Activated T-cell treated with anti-CD3 and anti-CD28 coated beads for 48 hours (primary cell): ENCODE measurements at places on chromosomes 16 and 17.

DNA sequence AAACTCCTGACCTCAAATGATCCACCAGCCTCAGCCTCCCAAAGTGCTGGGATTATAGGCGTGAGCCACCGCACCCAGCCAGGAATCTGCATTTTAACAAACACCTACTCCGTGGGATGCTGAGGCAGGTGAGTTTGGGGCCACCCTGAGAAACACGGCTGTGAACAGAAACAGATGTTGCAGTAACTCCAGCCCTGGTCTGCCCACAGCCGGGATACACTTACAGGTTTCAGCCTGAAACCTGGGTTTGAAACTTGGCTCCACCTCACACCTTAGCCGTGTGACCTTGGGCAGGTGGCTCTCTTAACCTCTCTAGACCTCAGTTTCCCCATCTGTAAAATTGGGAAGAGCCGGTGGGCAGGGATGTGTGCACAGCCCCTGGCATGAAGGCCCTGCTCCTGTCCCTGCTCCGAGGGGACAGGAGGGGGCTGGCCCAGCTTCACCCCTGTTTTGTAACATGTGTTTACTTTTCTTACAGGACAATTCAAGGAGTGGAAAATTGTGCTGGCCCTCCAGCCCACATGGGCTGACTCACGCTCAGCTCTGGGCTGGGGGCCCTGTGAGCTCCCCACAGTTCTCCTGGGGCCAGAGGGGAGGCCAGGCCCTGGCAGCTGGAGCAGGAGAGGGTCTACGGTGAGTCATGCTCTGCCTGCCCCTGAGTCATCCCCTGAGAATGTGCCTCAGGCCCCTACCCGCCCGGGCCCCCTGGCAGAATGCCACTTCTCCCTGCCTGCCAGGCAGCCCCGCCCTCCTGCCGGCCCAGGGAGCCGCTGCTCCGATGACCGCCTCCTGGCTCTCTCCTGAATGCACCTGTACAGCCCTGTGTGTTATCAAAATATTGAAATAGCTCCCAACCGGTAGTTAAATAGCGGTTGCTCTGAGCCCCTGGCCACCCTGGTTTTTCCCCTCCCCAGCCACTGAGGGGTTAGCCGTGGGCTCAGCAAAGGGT lies 7.7 kb upstream of the PPL start:
- DNase-seq: no peak

DNA sequence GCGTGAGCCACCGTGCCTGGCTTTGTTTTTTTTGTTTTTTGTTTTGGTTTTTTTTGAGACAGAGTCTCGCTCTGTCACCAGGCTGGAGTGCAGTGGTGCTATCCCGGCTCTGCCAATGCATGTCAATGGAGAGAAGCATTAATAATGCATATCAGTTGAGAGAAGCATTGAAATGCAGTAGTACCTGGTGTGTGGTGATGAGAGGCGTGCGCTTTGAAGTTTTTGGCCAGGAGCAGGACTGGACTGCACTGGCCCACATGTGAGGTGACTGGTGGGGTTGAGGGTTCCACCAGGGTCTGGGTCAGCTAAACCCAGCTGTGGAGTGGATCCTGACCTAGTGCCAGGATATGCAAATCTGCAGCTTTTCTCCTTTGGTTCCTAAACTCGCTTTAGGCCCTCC lies 5.4 kb downstream of the SP2 start:
- DNase-seq: no peak

DNA sequence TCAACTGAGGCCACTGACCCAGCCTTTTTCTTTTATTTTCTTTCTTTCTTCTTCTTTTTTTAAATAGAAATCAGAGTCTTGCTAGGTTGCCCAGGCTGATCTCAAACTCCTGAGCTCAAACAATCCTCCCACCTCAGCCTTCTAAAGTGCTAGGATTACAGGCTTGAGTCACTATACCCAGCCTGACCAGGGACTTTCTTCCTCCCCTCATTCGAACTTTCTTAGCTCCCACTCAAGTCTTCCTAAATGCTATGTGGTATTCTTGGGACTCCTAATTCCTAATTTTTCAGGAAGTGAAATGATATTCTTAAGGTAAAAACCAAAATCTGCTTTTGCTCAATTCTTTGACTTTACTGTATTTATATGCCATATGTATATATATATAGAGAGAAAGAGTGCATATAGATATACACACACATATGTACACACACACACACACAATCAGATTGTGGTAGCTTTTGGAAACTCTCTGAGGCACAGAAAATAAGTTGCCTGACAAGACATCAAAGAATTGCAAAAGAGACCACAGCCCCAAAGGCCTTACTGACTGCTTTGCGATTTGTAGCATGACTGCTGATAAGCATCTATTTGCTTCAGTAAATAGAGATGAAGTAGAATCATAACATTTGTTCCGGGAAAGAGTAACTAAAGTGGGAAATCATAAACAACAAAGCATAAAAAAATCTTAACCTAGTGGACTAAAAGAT lies 9.5 kb upstream of the AMZ2 start:
- DNase-seq: no peak

DNA sequence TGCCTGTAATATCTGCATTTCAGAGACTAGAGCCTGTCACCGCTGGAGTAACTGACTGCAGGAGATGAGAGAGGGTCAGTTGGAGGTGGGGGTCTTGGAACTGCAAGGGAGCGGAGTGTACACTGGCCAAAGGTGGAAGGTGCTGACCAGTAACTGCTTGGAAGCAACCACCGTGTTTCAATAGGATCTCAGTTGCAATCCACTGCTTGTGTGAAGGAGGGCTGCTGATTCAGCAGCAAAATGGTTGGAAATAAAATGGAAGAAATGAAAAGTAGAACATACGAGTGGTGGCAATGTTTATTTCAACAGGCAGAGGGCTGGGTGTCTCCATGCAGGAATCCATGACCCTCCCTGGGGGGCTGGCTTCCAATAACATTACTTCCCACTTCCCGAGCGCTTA lies 2.1 kb upstream of the JPH3 start:
- no peak for DNase-seq

DNA sequence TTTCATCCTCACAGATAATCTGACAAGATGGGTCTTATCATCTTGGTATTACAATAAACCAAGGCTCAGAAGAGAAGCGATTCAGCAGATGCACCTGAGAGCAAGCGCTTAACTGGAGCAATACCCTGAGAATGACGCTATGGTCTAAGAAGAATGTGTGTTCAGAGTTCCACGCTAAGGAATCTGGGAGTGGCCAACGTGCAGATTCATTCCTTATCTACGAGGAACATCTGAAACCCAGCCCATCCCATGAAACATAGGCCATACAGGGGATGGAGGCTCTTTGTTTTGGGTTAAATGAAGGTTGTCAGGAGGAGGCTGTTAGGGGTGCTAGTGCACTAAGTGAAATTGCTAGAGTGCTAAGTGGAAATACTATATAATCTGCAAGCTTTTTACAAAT lies 28.5 kb upstream of the KDM8 start:
- DNase-seq: no peak

- DNase-seq: no peak
These were observed 73.0 kb downstream of the PRKCB start for GRCh38 chr16:23908790-23909189.

GRCh38 chr17:81064678-81065475 lies 29.9 kb downstream of the BAIAP2 start:
- DNase-seq: no peak

DNA sequence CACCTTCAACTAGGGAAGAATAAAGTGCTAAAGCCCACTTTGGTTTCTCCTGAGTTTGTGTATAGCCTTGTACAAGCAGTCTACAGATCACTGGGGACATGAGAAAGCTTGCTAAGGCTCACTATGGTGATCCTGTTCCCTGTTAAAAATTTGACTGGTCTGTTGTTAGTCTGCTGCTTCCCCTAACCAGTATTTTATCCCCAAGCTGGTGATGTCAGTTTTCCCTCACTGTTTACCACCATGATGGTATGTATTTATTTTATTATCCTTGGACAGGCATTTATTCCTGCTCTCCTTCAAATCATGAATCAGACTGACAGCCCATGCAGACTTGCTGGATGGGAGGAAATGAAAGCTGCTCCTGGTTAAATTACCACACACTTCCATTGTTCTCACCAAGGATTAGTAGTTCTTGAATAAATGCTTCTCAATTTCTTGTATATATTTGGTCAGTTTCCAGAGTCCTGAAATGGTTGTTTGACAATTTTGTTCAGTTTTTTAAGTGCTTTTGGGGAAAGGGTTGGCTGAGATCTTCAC lies 99.6 kb downstream of the CA4 start:
- DNase-seq: no peak

DNA sequence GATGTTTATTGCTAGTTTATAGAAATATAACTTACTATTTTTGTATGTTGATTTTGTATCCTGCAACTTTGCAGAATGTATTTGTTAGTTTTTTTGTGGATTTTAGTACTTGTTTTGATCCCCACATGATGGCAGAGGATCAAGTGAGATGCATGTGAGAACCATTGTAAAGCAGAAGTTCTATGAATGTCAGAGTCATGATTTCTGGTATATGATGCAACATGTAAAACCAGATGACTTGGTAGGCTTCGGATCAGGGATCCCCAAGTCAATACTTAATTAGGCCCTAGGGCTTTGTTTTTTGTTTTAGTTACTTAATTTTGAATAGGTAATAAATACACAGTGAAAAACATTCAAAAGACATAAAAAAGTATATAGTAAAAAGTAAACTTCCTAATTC lies 45.8 kb downstream of the ESRP2 start:
- DNase-seq: no peak

DNA sequence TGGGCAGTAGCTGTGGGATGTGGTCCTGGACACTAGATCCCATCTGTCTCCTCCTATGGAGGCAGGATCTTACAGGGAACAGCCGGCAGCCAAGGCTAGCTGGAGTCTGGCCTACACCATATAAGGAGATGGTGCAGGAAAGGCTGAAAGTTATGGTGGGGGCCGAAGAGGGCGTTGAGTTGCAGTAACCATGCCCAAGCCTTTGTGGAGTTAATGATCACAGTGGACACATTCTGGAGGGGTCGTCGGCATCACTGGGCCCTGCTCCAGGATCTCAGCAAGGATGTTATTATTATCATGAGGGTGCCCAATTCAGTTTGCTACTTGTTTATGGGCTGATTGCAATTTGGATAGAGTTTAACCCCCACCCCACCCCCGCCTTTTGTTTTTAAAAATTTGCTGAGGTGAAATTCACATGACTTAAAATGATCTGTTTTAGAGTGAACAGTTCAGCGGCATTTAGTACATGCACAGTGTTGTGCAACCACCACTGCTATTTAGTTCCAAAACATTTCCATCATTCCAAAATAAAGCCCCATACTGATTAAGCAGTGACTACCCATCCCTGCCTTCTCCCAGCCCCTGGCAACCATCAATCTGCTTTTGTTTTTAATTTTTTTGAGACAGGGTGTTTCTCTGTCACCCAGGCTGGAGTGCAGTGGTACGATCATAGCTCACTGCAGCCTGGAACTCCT lies 184.3 kb upstream of the CACNG3 start:
- no peak for DNase-seq

GRCh38 chr17:3557768-3558583 lies at the start of gene TRPV3:
TSS of gene TRPV3 (minus strand) at chr17:3557812. CDS start at chr17:3554850, 2,962 bp downstream.
- DNase-seq: peak; percentile 52

- DNase-seq: no peak
These were observed 25.9 kb upstream of the KREMEN2 start for GRCh38 chr16:2938206-2938605.

GRCh38 chr17:7695586-7695985 lies 7.3 kb downstream of the WRAP53 start:
- DNase-seq: no peak

GRCh38 chr17:9576521-9577372 lies at the start of gene CFAP52:
TSS of gene CFAP52 (plus strand) at chr17:9576642. CDS start at chr17:9576696, 54 bp downstream.
- peak; percentile 72 for DNase-seq

GRCh38 chr16:3857189-3858043 lies 23.1 kb downstream of the CREBBP start:
- no peak for DNase-seq

DNA sequence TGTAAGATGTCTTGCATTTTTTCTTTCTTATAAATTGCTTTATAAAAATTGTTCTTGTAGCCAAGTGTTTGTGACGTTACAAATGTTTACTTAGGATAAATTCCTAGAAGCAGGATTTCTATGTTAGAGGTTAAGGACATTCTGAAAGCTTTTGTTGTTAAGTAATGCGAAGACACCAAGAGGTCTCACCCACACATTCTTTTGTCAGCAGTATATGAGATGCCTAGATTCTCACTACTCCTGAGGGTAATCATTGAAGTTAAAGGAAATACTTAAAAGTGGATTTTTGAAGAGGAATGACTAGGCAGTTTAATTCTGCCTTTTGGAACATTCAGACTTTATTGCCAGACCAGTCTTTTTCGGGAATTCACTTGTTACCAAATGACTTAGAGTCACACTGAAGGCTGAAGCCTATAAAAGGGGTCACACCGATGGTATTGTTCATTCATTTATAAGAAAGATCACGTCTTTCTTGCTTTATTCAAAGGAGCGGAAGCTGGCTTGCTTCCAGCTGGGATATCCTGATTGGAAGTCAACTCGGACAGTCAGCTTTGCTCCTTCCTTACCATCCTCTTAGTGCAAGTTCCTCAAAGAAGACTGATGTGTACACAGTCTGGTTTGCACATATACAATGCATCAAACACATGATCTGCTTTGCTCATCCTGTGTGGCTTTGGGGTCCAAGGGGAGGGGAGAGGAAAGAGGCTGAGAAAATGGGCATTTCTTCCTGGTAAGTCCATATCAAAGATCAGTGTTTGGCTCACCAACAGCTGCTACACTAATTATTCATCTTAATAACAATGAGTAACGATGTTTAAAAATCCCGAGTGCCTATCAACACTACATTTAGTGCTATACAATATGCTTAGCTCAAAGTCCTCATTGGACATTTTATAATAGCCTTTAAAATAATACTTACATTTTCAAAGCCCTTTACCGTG lies 160.0 kb downstream of the MAP2K6 start:
- no peak for DNase-seq

DNA sequence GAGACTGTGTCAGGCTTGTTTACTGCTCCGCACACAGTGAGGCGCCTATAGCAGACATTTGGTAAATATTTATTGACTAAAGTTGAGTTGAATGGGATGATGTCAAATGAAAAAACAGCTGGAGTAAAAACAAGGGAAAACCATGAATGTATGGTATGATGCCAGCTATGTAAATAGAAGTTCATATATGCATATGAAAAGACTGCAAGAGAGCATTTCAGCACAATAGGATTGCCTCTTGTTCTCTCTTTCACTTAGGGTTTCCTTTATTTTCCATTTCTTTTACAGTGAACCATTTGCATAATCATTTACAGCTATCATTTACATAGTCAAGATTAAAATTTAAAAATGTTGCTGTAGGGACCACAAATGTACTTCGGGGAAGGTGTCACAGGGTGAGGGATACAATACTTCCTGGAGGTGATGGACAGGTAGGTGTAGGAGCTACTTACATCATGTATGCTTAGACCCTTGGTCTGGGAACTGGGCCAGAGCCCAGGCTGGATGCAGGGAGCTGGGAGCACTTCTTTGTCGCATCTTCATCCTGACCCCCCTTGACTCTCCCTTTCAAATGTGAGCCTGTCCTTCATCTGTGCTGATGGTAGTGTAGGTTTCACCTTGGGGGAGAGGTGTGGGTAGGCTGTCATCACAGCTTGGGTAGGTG lies 113.3 kb downstream of the UTP18 start:
- DNase-seq: no peak

- no peak for DNase-seq
These were observed 687.3 kb downstream of the CDH11 start for GRCh38 chr16:64434526-64435069.
